Stomach (tissue), 19 donors: ENCODE measurements at places on chromosomes 5 and 9. TPM values are rescaled to one million over a fixed set of nuclear protein-coding genes. Genes with fewer than 3 reads are reported as not detected.

- no peak for DNase-seq
Observed at GRCh38 chr5:6342689-6343315, 35.5 kb downstream of the MED10 start.

The CCDC192 gene
- not detected for total RNA-seq

DNA sequence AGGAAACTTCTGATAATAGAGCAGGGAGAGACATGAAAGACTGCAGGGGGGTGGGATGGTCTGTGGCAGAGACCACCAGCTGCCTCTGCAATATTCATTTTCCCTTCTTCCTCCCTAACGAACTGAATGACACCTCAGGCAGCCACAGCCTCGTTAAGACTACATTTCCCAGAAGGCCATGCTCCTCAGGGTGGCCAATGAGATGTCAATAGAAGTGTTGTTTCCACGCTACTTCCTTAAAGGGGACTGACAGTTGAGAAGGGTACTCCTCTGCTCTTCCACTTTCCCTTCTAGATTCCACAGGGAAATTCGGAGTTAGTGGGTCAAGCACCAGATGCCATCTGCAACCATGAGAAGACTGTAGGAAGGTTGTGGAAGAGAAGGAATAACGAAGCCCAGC is 52.0 kb upstream of the DAPK1 start:
- peak; percentile 37 for DNase-seq

- DNase-seq: peak; percentile 7
Observed at GRCh38 chr9:35254984-35255857, 93.4 kb downstream of the UNC13B start.

DNA sequence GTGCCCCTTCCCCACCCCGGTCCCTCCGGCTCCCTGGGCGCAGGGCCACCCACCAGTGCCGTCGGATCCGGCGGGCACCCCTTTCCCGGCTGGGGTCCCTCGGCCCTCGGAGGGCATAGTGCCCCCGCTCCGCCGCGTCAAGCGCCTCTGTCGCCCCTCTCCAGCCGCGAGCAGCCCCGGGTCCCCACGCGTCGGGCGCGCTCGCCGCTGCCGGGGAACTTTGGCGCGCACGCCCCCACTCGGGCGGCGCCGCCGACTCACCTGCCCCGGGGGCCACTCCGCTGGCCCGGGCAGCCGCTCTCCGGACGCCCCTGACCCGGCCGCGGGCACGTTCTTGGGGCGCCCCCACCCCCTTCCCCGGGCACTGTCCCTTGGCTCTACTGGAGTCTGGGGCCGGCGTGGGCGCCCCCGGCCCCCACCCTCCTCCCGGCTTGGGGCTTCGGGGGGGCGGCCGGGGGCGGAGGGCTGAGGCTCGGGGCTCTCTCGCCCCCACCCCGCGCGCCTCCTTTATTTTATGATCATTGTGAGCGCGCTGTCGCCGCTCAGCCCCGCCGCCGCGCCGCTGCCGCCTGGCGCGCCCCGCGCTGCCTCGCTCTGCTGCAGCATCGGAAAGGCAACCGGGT is 1.1 kb upstream of the FAM78A start:
- DNase-seq: no peak

DNA sequence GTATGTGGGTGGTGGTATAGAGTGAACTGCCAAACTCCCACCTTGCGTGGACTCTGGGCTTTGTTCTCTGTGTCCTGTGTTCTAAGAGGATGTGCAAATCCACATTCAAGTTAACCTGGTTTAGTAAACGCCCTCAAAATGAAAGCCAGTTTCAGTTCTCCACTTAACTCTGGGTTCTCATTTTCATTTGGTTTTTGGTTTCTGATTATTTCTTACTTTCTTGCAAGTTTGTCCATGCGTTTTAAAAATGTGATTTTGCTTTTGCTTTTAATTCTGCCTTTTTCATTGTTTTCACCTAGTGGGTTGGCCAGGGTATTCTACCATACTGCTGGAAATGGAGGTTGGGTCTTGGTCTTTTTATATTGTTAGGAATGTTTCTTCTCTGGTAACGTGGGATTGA is 38.2 kb downstream of the GALNT10 start:
- no peak for DNase-seq

DNA sequence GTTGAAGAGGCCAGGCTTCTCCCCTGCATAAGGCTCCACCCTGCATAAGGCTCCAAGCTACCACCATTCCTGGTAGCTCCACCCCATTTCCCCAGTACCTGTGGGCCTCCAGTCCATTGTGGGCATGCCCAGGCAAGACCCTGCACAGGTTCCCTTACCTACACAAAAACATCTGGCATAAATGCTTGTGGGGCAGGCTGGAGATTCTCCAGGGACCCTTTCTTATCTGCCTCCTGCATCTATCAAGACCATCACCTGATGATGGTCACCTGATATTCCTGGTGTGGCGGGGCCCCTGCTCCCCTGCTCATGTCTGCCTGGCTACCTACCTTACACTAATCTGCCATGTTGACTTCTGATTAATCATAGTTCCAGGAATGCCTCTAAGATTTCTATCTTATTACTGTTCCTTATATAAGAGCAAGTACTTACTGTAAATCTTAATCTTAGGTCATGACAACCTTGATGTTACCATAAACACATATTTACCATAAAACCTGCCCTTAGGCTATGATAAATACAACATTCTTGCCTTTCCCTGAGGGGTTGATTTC is 41.0 kb downstream of the FGD3 start:
- DNase-seq: no peak

The ARL10 gene
- 1.2 TPM for total RNA-seq

The ADAMTS19 gene
- not detected for total RNA-seq

The IL33 gene
- total RNA-seq: 21.0 TPM

DNA sequence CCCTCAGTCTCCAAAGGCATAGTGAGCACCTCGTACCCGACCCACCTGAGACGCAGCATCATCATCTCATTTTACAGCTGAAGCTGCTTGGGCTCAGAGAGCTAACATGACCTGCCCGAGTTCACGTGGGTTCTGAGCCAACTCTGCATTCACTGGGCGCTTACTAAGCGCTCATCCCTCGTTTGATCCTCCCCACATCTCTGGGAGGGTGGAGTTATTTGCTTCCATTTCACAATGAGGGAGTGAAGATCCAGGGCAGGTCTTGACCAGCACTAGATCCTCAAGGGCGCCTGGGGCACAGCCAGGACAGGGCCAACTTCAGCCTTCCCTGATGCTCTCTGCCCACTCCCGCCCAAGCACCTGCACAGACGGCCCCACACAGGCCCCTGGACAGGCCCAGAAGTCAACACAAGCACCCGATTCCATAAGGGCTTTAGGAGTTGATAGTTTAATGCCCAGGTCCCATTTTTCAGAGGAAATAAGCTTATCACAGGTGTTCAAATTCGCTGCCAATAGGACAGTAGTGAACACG is 80.8 kb downstream of the HRH2 start:
- no peak for DNase-seq

The ACER2 gene
- total RNA-seq: 25.7 TPM

The HTR4 gene
- not detected for total RNA-seq

- no peak for DNase-seq
Observed at GRCh38 chr5:1963358-1963757, 80.6 kb upstream of the IRX4 start.
